CD8-positive, alpha-beta memory T cell (primary cell): ENCODE measurements at places on chromosomes 13 and 19.

GRCh38 chr13:44292545-44292944 is 81.1 kb upstream of the SERP2 start:
- no peak for DNase-seq

DNA sequence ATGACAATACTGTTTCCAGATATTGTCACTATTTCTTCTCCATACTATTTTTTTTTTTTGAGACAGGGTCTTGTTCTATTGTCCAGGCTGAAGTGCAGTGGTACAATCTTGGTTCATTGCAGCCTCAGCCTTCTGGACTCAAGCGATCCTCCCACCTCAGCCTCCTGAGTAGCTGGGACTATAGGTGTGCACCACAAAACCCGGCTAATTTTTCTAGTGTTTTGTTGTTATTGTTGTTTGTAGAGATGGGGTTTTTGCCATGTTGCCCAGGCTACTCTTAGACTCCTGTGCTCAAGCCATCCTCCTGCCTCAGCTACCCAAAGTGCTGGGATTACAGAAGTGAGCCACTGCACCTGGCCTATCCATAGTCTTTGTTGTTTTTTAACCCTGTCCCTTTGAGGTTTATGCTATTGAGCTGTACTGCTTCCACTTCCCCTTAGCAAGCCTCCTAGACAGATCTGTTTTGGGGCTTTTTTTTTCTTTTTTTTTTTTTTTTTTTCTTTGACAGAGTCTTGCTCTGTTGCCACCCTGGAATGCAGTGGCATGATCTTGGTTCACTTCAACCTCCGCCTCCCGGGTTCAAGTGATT is 27.6 kb upstream of the MAP3K10 start:
- DNase-seq: no peak

DNA sequence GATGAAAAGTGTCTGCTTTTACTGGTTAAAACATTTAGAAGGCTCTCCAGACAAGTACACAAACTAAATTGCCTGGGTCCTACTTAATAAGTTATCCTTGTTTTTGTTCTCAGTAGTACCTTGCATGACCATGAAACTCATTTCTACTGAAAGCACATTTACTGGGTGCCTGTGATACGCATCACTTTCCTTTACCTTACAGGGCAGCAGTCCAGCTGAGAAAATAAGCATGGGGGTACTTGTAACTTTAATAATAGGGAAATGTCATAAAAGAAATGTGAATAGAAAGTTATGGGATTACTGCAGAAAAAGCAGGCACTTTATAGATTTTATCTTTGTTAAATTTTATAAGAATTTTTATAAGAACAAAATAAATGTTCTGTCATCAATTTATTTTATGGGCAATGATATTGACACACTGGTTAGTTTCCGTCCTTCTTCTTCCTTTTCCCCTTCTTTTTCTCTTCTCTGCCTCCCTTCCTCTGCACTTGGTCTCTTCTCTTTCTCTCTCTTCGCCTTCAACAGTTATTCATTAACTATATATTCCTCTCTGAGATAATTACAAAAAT is 107.3 kb upstream of the AKAP11 start:
- DNase-seq: no peak

- no peak for DNase-seq
Measured at GRCh38 chr19:35178701-35179100, 24.2 kb downstream of the FXYD5 start.
